NCI-H146 (cell line): ENCODE measurements at places on chromosomes 1 and 21.

- DNase-seq = no peak
Measured at GRCh38 chr1:84415396-84415795, 17.1 kb downstream of the DNASE2B start.

DNA sequence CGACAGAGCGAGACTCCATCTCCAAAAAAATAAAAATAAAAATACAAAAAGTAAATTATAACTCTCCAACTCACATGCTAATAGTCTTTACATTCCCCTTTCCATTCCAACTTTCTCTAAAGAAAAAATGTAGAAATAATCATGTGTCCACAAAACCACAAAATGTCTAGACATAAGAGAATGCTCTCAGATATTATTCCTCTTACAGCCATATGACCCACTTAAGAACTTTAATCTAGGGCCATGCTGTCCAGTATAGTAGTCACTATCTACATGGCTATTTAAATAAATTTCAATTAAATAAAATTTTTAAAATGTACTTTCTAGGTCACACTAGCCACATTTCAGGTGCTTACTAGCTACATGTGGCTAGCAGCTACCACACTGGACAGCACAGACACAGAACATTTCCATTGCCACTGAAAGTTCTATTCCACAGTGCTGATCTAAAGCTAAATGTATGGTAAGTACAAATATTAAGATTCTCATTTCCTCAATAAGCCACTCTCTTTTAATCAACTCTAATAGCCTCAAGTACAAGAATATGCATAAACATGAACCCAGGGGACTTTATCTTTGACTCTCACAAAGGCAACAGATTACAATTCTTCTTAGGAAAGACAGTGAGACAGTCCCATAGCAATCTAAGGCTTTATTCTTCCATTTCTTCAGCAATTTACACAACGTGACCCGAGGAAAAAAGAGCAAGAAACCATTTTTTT, 138.6 kb downstream of the RERE start:
- DNase-seq = no peak

DNA sequence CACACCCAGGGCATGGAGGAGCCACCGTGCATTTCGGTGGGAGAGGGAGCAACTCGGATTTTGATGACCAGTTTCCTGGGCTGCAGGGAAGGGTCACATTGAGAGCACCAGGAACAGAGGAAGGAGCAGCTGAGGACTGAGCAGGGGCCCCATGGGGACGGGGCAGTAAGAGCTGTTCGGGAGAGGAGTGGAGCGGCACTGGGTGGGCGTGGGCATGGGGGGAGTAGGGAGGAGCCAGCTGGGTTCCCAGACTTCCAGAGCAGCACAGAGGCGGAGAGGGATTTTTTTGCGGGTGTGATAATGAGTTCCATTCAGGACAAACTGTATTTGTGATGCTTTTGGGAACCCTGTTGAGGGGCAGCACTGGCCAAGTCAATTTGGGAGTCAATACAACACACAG, 17.4 kb upstream of the GPR153 start:
- DNase-seq = no peak

DNA sequence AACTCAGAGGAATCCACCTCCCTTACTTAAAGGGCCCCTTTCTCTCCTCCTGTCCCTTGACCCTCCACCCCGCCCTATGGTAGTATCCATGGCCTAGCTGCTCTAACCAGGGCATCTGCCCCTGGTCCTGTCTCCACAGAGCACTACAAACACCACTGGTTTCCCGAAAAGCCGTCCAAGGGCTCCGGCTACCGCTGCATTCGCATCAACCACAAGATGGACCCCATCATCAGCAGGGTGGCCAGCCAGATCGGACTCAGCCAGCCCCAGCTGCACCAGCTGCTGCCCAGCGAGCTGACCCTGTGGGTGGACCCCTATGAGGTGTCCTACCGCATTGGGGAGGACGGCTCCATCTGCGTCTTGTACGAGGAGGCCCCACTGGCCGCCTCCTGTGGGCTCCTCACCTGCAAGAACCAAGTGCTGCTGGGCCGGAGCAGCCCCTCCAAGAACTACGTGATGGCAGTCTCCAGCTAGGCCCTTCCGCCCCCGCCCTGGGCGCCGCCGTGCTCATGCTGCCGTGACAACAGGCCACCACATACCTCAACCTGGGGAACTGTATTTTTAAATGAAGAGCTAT, 1.7 kb downstream of the BTG2 start:
- DNase-seq = no peak

DNA sequence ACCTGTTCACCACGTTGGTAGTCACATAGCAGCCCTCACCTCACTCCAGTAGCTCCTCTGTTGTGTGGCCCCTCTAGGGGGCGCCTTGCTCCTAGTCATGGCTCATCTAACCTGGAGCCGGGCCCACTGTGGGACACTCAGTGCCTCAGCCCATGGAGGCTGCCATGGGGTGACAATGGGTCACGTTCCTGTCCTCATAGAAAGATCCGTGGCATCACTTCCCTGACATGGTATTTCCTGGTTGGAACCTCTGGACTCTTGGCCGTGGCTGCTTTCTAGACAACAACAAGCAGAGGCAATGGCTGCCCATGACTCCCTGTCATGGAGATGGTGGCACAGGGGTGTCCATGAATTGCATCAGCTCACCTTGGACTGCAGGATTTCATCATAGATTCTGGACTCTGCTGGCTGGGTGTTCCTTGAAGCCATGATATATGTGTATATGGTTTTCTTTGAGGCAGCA, 27.5 kb upstream of the SLAMF6 start:
- no peak for DNase-seq

DNA sequence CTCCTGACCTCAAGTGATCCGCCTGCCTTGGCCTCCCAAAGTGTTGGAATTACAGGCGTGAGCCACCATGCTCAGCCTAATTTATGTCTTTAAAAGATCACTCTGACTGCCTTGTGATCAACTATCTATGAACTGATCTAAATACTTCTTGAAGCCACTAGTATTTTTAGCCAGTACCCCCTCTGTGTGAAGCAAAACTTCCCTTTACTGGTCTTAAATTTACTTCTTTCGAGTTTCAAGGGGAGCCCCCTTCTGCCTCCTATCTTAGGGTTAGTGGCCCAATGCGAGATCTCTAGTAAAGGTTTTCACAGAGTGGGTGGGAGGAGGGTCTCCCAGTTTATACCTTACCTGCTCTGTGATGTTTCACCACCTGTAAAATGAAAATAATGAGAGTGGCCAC, 66.1 kb upstream of the RPL11 start:
- DNase-seq = no peak

DNA sequence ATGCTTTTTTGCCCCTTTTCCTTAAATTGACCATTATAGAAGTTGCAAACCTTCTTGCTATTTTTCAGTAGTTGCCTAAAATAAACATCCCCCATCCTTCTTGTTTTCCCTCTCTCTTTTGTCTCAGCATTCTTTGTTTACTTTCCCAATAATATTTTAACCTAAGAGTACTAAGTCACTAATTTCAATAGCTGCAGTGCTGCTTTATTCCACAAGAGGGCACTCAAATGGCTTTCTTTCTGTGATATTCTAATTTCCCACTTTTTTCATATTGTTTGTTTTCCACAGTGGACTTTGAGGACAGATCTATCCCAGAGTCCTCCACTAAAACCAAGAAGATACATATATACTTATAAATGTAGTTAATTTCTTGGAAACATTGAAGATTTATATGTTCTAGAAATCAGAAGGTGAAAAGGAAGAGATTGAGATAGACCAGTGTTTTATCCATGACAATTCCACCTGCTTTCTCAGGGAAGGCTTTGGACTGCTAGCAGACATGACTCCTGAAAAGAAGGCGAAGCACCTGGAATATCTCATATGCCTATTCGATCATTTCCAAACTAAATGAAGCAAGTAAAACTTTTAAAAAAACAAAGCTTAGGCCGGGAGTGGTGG, 104.8 kb upstream of the GRIK1 start:
- peak; percentile 1 for DNase-seq

DNA sequence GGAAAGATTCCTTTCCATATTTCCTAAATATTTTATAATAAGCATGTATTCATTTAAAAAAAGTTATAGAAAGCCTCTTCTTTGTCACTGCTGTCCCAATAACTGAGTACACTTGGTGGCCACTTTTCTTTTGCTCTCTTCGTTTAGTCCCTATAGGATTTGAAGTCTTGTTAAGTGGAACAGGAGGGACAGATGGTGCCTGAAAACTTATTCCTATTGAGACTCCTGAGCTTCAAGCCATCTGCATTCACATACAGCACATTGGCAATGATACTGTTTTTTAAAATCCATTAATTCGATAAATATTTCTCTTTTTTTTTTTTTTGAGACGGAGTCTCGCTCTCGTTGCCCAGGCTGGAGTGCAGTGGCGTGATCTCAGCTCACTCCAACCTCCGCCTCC, 2.0 kb upstream of the ZBTB40 start:
- DNase-seq = no peak

GRCh38 chr1:54120698-54121481, 31.9 kb downstream of the CDCP2 start:
- DNase-seq = no peak
